ENCODE measurements at places on chromosomes 13 and 19.

- DNase-seq, result no peak
Observed at GRCh38 chr19:4035582-4035981, 28.0 kb downstream of the PIAS4 start.

- DNase-seq, result no peak
Observed at GRCh38 chr13:112802802-112803195, 113.0 kb downstream of the ATP11A start.

DNA sequence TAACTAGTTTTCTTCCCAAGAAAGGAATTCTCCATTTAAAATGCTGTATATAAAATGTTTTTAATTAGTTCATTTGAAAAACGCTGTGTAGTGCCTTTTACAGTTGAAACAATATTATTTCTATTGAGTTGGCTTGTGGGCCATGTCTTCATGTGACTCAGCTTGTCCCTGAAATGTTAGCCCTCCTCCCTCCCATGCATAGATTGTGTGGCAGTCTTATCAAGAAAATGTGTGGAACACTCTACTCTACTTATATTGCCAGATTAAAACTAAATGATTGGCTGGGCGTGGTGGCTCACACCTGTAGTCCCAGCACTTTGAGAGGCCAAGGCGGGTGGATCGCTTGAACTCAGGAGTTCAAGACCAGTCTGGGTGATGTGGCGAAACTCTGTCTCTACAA lies 33.4 kb downstream of the TFDP1 start:
- DNase-seq, result no peak

DNA sequence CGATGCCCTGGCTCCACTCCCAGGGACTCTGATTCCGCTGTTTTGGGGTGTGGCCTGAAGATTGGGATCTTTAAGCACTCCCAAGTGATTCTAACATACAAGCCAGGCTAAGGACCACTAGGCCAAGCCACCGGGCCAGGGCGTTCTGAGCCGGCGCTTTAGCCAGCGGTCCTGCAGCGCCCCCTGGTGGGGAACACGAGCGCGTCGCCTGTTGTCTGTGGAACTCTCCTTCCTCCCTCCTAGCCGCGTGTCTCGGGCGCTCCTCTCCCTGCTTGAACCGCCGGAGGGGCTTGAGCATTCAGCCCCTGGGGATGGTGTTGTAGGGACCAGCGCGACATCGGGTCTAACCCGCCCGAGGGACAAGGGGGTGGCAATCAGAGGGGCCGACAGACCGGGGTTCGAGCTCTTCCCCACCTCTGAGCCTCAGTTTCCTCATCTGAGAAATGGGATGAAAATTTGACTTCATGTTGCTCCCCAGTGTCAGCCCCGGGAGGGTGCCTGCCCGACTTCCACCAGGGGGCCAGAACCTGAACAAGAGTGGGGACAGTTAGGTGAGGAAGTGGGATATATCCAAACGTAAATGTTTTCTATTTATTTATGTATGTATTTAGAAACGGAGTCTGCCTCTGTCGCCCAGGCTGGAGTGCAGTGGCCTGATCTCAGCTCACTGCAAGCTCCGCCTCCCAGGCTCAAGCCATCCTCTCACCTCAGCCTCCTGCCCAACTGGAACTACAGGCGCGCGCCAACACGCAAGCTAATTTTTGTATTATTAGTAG lies 18.0 kb upstream of the PNMA8B start:
- peak; percentile 91 for DNase-seq

- DNase-seq, result peak; percentile 94
Observed at GRCh38 chr19:2474232-2475017, 1.5 kb upstream of the GADD45B start.

DNA sequence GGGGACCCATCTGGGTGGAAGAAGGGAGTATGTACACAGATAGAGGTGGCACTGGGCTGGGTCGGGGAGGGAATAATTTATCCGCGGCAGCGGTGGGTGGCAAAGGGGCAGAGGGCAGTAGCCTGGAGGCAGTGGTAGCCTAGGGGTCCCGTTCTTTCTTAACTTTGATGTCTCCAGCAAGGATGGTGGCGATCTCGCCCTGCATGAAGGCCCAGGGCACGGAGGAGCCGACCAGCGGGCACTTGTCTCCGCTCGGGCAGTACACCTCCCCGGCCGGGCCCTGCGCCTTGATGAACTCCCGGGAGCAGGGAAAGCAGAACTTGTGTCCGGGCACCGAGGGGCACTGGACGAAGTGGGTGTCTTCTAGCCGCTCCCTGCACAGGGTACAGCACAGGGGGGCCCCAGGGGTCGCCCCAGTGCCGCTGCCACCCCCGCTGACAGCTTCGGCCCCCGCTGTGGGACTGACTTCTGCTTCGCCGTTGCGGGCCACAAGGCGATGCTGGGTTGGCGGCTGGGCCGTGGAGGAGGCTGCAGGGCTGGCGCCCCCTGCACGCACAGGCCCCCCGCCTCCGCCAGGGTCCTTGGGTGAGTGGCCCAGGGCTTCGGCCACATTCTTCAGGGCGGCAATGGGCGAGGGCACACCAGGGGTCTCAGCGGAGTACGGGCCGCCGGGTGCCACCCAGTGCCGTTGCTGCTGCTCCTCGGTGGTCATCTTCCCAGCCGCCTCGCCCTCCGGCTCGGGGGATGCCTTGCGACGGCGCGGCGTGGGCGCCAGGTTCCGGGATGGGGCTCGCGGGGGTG lies 1.9 kb downstream of the IRF2BP1 start:
- DNase-seq, result no peak

- no peak for DNase-seq
Observed at GRCh38 chr13:114118511-114119123, 13.8 kb downstream of the RASA3 start.

Measured in D341Med (cell line).